Activated CD8-positive, alpha-beta memory T cell treated with anti-CD3 and anti-CD28 coated beads for 4 hours (primary cell): ENCODE measurements at places on chromosomes 1 and 21.

GRCh38 chr1:27201295-27201694 lies 33.1 kb upstream of the WDTC1 start:
- DNase-seq = no peak

GRCh38 chr1:185074307-185074706 lies 28.9 kb downstream of the RNF2 start:
- no peak for DNase-seq

- no peak for DNase-seq
Measured at GRCh38 chr1:202113690-202114300, 8.9 kb upstream of the GPR37L1 start.

DNA sequence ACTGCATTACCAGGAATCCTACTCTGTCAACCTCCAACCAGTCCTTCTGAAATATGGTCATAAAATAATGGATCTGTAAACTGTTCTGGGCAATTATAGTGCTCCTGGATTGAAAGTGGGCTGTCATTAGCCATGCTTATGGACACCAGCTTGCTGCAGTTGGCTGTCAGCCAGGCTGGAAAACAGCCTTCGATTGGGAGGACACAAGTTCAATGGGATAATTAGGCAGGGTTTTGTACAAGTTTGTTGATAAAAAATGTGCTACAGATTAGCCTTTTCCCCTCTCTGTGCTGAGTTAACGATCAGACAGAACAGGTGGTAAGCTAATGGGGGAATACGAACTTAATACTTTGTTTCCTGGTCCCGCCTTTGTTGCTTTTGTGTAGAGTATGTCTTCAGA lies 413.9 kb downstream of the DUSP10 start:
- DNase-seq = no peak

- DNase-seq = no peak
Measured at GRCh38 chr1:186828611-186829454, at the start of gene PLA2G4A. Gene PLA2G4A (plus strand): TSS chr1:186828949. CDS start chr1:186854355, 25,406 bp downstream.

- DNase-seq = no peak
Measured at GRCh38 chr1:21344098-21344749, 54.0 kb upstream of the ECE1 start.

DNA sequence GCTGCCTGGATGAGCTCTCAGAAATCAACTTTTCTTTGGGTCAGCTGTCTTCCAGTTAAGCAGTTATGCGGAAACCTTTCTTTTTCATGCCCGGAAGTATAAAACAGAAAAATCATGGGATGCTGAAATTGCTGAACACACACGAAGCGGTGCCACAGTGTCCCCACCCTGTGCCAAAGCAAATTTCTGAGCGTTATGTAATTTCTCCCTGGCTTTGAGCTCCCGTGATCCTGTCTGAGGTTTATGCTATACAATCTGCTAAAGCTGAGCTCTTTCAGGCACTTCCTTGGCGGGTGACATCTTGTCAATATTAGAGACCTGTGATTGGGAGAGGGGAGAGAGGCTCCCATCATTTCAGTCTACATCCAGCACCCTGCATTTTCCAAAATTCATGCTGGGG lies 201.7 kb downstream of the ROR1 start:
- no peak for DNase-seq

- no peak for DNase-seq
Measured at GRCh38 chr1:14899686-14900085, 253.9 kb upstream of the TMEM51 start.

DNA sequence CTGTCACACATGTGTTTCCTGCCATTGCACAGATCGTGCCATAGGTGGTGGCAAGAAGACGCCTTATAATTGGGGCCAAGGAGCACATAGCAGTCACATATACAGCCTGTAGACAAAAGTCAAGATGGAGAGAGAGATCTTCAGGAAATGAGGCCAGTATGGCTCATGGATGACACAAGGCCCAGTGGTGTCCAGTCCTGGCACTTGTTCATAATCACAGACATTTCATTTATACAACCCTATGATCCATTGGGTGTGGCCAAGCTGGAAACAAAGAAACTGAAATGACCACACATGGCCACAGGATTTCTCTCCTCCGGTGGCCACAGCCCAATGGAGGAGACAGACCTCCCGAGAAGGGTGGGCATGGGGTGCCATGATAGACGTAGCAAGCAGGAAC lies 78.5 kb upstream of the KAZN start:
- no peak for DNase-seq

GRCh38 chr1:17865912-17866739 lies 111.0 kb downstream of the ACTL8 start:
- DNase-seq = no peak

- DNase-seq = no peak
Measured at GRCh38 chr1:67653304-67653703, 31.7 kb upstream of the GADD45A start.

DNA sequence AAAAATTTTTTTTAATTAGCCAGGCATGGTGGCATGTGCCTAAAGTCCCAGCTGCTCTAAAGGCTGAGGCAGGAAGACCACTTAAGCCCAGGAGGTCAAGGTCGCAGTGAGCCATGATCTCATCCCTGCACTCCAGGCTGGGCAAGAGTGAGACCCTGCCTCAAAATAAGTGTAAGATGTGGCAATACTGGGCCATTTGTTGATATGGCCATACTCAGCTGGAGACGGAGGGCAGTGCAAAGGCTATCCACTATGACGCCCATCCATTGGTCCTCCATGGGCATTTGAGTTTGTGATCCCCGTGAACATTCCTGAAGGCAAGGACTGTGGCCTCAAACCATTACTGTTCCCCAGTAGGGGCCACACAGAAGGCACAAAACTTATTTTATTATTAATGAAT lies 1.5 kb downstream of the CASP9 start:
- no peak for DNase-seq

DNA sequence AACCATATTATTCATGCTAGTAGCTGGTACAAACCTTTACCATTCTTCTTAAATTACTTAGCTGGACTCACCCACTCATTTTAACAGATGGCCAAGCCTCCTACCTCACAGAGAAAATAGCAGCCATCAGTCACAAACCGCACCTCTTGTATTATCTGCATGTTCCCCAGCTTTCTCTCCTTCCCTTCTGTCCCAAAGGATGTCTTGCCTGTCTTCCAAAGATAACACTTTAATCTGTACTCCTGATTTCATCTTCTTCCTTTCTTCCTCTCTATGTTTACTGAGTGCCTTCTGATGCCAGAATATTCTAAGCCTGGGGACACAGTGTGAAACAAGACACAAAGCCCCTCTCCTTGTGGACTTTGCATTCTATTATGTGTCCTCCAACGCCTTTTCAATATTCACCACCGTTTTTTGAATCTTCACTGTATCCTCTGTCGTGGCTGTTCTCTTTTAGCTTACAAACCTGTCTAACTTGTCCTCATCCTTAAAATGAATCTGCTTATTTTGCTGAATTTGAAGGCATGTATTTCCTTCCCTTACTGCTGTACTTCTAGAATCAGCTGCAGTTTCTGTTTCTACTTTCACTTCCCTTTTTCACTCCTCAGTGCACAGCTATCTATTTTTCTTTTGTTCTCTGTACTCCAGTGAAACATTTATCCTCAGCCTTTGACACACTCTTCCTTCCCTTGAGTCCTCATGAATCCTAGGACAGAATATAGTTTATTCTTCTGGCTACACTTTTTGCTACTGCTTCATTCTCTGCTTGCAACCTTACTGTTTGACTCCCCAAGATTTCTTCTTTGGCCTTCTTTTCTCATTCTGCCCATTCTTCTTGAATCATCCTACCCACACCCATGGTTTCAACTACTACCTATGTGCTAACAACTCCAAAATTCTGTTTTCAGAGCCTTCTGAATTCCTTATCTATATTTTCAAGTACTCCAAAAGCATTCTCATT lies 216.9 kb upstream of the SAMSN1 start:
- DNase-seq = no peak

- DNase-seq = no peak
Measured at GRCh38 chr1:177274687-177275211, 104.0 kb downstream of the BRINP2 start.

GRCh38 chr1:12161324-12161661 lies 5.5 kb upstream of the TNFRSF1B start:
- DNase-seq = no peak

- DNase-seq = no peak
Measured at GRCh38 chr1:14897997-14898645, 255.4 kb upstream of the TMEM51 start.

- DNase-seq = no peak
Measured at GRCh38 chr21:29481081-29481480, 182.4 kb downstream of the BACH1 start.

- DNase-seq = no peak
Measured at GRCh38 chr1:39842836-39843235, 40.5 kb downstream of the TRIT1 start.

DNA sequence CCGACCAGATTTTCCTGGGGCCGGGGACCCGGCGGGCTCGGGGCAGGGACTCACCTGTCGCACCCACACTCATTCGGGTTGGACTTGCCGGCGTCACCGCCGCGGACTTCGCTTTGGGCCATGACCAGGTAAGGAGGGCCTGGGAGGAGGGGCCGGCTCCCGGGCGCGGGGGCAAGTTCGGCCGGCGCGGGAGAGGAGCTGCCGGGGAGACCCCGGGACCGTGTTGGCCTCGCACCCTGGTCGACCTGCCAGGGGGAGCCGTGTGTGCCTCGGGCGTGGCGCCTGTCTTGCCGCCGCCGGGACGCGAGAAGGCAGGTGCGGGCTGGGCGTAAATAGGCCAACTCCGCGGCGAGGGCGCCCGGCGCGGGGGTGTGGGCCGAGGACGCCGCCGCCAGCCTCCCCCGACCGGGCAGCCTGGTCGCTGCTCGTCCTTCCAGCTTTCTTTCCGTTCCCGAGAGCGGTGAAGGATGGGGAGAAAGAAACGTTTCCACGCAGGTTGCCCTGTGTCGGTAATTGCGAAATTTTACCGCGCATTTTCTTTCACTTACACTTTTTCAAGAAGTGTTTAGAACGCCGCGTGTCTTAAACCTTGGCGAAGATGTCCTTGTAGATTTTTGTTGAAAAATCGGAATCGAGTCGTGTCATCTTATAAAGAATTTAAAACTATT lies 558 bp downstream of the USP1 start:
- DNase-seq = no peak

- no peak for DNase-seq
Measured at GRCh38 chr1:106517224-106517623, 539.2 kb upstream of the PRMT6 start.

DNA sequence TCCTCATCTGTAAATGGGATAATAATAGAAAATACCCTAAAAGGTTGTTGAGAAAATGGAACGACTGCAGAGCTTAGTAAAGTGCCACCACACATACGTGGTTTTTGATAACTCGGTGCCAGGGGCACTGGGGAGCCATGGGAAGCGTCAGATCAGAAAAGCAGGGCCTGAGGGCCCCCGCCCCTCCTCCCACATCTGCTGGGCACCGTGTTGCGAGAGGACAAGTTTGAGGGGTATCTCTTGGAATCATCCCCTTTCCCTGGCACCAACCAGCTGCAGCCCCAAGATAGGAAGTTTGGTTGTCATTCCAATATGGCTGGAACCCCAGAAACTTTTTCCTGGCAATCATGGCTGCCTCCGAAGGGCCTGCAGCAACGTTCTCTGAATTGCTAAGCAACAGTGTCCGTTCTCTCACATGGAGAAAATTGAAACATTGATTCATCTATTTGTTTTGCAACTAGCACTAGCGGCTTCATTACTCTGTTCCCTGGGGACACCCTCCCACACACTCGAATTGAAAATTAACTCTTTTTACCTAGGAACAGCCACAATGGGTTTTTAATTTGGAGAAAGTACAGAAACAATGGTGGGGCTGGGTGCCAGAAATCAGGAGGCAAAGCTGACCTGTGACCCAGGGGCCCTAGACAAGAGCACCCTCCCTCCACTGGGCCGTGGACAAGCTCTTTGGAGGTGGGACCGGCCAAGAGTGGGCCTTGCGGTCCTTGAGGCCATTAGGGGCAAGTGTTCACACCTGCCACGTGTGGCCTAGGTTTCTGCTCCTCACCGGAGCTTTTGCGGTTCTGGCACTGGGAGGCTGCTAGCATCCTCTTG lies 190.0 kb upstream of the VAMP3 start:
- DNase-seq = no peak

GRCh38 chr1:241857131-241857530 lies 9.1 kb downstream of the EXO1 start:
- DNase-seq = no peak

- no peak for DNase-seq
Measured at GRCh38 chr1:18211764-18212163, 104.2 kb downstream of the IGSF21 start.

- DNase-seq = no peak
Measured at GRCh38 chr1:226603022-226603857, 54.7 kb downstream of the STUM start.

DNA sequence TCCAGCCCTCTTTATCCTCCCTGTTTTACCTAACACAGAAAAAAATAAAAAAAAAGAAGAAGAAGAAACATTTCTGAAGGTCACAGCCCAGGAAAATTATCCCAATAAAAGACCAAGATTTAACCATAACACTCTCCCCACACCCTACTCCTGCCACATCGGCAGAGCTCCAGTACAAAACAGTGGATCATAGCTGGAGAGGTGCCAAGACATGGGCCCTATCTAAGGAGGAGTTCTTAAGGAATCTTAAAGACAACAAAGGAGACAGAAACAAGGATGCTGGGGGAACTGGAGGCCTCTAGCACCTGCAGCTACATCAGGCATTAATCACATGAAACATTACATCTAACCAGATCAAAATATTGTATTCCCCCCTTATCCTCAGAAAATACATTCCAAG lies 432.8 kb downstream of the MATN1 start:
- DNase-seq = no peak

DNA sequence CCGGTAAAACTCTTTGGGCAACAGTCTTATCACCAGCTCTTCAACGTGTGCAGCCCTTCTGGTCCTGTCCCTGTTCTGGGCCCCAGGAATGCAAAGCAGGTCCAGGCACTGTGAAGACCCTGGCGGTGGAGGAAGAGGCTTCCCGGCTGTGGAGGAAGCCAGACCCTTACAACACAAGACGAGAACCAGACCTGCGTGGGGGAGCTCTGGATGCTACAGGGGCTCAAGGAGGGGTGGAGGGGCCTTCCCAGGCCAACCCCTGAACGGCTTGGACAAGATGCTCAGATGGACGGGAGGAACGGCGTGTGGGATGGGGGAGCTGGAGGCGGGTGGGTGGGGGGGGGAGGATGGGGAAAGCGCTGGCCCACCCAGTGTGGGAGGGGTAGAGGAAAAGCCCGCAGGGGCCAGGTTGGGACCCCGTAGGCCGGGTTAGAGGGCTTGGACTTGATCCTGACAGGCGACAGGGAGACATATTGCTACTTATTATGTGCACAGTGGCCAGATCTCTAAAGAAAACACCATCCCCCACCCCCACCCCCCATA lies 5.1 kb upstream of the OLIG2 start:
- no peak for DNase-seq

- DNase-seq = no peak
Measured at GRCh38 chr21:42117967-42118780, 47.1 kb downstream of the UMODL1 start.
